ENCODE measurements at places on chromosomes 2 and 18.

- DNase-seq, result no peak
These were observed 49.6 kb downstream of the CRIM1 start for GRCh38 chr2:36405183-36405582.

- DNase-seq, result no peak
These were observed 166.7 kb downstream of the CLIP4 start for GRCh38 chr2:29281916-29282247.

- no peak for DNase-seq
These were observed 167.5 kb downstream of the AKAIN1 start for GRCh38 chr18:5029592-5029991.

- no peak for DNase-seq
These were observed 127.4 kb downstream of the MEIS1 start for GRCh38 chr2:66562304-66562685.

DNA sequence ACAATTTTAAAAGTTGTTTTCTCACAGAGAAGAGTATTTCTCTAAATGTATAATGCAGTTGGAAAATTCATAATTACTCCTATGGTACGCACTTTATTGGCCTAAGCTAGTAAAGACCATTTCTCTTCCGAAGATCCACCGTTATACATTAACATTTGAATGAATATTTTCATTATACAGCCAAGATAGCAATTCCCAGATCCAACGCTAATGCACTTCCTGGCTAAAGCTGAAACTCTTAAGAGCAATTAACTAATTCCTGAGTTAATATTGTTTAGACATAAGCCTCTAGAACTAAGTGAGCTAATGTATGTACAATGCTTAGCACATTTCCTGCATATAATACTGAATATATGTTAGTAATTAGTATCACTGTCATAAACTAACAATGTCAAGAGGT lies 56.2 kb downstream of the PDK1 start:
- DNase-seq, result no peak

DNA sequence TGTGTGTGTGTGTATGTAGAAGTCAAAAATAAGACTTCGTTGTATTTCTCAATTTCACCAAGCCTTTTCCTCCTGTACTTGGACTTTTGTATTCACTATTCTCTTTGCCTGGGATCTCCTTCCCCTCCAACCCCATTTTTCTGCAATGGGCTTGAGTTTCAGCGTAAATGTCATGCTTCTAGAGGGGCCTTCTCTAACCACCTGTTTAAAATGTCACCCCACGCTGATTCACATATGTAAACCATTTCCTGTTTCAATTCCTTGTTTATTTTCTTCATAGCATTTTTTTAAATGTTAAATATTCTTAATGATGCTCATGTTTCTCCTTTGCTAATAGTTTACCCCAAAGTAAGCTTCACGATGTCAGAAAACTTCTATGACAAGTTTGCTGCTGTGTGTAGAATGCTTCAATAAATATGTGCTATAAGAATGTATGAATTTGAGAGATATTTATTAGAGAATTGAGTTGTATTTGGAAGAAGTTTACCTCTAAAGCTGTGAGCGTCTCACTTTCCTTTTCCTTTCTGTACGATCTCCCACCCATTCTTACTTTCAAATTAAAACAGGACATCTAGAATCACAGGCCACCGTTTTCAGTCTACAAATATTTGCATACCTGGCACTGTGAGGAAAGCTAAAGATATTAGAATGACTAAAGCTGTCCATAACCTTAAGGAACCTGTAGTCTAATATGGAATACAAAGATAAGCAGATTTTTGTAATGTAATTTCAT lies 762.4 kb downstream of the LRRTM4 start:
- no peak for DNase-seq

DNA sequence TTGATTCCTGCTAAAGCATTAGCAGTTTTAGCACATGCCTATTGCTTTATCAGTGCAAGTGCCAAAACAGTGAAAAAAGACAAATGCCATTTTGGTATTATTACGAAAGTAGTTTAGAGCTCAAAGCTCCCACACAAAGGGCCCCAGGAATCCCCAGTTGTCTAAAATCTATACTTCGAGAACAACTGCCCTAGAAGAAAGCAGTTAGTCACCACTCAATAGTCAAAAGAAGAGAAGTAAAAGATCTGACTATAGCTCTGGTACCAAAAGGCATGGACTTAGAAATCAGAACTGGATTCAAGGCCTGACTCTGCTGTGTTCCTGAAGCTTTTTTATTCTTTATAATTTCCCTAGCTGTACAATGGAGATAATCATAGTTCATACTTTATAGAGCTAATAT lies 21.8 kb downstream of the SCN3A start:
- DNase-seq, result no peak

All from adipocyte (in vitro differentiated cells).